ENCODE measurements at places on chromosomes 6 and 20.

DNA sequence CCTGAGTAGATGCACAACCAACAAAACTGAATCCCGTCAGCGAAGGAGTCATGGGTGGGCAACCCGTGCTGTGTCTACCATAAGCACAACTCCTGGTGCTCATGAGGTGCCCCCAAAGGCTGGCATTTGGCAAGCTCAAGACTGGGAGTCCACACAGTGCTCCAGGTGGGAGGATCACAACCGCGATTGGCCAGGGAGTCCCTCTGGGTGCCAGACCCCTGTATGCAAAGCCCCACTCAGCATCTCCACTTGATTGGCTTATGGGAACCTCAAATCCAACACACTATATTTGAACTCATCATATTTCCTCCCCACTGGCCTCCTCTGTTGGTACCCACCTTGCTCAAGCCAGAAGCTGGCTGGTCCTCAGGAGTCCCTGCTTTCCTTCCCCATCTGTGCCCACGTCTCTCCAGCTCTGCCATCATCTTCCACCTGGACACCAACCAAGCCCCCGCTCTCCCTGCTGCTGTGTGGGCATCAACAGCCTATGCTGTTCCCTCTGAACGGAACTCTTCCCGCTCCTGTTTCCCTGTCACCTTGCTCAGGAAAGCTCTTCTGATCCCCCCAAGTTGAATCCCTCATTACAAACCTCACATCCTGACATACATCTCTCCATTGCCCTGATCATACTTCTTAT lies 142.3 kb upstream of the PTPN1 start:
- no peak for DNase-seq

DNA sequence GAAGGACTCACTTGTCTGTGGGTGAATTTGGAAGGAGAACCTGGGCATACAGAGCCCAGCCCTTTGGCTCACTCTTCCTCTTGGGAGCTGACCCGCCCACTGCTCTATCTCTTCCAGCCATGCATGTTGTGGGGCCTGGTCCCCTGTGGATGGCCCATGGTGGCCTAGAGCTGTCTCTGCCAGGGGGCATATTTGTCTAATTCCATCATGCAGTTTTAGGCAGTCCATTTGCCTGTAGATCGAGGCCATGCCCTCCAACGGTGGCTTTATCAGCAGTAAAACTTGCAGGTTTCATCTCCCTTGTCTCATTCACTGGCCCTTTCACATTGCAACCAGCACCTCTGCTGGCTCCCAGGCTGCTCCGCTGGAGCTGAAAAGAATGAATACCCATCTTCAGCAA lies 12.9 kb upstream of the EZR start:
- DNase-seq: no peak

DNA sequence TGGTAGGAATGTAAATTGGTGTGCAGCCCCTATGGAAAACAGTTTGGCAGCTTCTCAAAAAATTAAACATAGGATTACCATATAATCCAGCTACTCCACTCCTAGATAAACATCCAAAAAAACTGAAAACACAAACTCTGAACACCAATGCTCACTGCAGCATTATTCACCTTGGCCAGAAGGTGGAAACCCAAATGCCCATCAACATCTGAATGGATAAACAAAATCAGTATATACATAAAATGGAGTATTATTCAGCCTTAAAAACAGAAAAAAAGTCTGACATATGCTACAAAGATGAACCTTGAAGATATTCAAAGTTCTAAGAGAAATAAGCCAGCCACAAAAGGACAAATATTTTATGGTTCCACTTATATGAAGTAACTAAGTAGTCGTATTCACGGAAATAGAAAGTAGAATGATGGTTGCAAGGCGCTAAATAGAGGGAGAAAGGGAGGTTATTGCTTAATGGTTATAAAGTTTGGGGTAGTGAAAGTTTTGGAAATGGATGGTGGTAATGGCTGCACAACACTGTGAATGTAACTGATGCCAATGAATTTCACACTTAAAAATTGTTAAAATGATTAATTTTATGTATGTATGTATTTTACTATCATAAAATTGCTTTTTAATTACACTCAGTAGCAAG lies 4.0 kb downstream of the PHF10 start:
- no peak for DNase-seq

- no peak for DNase-seq
Measured at GRCh38 chr6:7073821-7074525, 33.8 kb upstream of the RREB1 start.

GRCh38 chr6:7901780-7902179 lies 8.8 kb downstream of the TXNDC5 start:
- no peak for DNase-seq

- DNase-seq: no peak
Measured at GRCh38 chr6:38589367-38589720, 50.4 kb downstream of the BTBD9 start.

- DNase-seq: no peak
Measured at GRCh38 chr20:61933481-61933950, 132.2 kb downstream of the TAF4 start.

GRCh38 chr6:108453601-108454185 lies 107.0 kb upstream of the FOXO3 start:
- no peak for DNase-seq

DNA sequence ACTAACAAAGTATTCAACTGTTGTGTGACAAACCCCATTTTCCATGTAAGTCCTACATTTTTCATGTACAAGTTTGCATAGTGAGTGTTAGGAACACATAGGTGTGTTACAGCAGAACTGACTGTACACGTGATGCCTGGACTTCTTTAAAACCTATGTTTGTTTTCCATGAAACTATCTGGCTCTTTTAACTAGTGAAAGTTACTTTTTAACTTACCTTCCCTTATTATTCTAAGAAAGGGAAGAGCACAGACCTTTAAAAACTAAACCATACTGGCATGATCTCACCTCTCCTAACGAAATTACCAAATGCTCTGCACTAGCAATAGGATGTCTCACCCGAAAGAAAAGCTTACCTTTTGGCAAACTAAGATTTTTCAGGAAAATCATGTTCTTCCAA lies 87.8 kb downstream of the CENPW start:
- no peak for DNase-seq

DNA sequence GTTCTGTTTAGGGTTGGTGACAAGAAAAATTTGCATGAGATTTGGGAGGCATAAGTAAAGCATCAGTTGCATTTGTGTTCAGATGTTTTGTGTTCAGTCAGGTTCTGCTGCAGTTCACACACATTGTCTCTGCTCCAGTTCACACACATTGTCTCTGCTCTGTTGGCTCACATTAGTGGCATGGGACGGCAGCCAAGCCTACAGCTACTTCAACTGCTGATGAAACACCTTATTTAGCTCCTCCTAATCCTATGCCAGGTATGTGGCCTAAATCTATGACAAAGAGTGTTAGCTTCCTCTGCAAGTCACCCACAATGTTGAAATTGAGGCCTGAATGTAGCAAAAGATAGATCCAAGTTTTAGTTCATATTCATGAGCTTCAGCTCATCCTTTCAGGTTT lies 278.1 kb upstream of the SYNCRIP start:
- no peak for DNase-seq

- DNase-seq: no peak
Measured at GRCh38 chr20:22597303-22597702, 12.9 kb upstream of the FOXA2 start.

- no peak for DNase-seq
Measured at GRCh38 chr20:47805951-47806350, 20.7 kb upstream of the SULF2 start.

DNA sequence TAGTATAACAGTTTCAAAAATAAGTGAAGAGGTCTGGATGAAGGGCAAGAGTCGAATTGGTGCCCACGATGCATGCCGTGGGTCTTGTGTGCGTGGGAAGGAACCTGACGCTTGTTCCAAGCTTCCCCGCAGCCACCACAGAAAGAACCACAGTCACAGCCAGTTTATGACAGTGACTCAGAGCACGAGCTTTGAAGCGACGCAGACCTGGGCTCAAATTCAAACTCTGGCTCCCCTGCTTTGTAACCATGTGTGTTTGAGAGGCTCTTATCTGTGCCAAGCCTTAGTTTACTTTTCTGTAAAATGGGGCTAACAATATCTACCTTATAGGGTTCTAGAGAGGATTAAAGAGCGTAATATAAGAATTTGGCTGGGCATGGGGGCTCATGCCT lies 65.5 kb downstream of the SYNJ2 start:
- no peak for DNase-seq

DNA sequence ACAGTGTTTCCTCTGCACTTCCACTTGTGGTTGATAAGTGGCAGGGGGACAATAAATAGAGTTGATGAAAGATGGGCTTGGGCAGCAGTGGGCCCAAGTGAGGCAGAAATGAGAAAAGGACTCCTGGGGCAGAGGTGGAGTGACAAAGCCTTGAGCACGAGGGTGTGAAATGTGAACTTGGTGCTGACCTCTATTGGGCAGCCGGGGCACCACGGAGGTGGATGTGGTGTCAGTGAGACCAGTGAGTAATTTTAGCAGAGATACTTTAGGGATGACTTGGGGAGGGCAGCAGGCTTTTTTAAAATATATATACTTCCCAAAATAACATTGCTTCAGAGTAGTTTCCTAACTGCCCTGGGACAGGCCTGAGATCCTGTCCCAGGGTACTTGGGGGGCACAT lies 30.6 kb upstream of the MYLK2 start:
- no peak for DNase-seq

- no peak for DNase-seq
Measured at GRCh38 chr6:166936079-166936787, 20.1 kb downstream of the RNASET2 start.

DNA sequence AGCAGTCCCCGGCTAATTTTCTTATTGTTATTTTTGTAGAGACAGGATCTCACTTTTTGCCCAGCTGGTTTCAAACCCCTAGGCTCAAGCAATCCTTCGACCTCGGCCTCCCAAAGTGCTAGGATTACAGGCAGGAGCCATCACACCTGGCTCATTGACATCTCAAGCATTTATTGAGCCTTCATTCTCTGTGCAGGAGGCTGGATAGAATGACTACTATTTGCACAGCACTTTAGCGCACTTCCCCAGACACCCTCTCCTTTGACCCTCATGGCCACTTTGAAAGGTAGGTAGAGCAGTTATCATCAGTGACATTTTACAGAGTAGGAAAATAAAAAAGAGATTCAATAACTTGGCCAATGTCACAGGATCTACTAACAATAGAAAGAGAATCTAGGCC lies 124.0 kb upstream of the STXBP5 start:
- peak; percentile 59 for DNase-seq

GRCh38 chr20:23636182-23636907 lies 1.4 kb downstream of the CST3 start:
- no peak for DNase-seq

DNA sequence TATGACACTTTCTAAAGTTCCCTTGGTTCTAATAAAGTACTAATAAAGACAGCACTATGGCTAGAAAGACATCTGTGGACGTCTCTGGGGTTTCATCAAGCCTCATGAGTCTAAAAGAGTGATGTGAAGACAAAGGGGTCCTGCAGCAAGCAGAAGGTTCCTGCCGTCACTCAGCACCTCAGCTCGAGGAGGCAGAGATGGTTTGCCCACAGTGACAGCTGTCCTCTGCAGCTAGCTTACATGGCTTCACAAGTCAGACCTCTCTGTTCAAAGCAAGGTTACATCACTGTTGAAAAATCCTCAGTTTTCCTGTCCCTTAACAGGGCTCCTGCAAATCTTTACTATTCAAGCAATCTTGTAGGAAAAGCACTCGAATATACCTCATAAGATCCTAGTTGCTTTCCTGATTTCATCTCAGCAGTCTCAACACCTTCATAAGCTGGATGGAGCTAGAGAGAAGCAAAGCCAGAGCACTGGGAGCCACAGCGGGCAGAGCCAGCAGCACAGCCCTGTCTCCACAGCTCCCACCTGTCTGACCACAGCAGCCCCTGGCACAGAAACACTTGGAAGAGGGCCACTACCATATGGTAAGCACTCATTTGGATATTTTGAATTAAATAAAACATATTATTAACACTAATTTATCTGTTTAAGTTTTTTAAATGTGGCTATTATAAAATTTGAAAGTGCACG lies 202.3 kb downstream of the GMDS start:
- DNase-seq: no peak

DNA sequence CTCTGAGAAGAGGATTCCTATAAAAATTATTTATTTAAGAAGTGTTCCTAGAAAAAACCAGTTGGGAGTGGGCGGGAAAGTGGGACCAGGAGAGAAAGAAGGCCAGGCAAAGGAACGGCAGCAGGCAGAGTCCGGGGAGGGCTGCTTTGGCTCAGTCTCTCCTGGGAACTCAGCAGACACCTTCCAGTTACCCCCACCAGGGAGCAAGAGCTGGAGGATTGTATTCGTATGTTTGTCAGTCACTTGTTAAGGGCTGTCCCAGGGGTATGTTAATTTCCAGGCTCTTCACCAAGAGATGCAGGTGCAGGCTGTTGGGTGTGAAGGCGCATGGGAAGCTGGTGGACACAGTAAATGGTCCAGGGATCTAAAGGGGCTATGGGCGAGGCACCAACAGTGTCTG lies 53.0 kb upstream of the CHD6 start:
- DNase-seq: peak; percentile 32

- DNase-seq: no peak
Measured at GRCh38 chr6:69370763-69371162, 426.0 kb downstream of the LMBRD1 start.

GRCh38 chr6:4522453-4522852 lies 253.8 kb upstream of the CDYL start:
- DNase-seq: no peak

Data from NCI-H187 (cell line).